ENCODE measurements at places on chromosomes 12 and 14.

GRCh38 chr12:77387214-77387613 lies 321.8 kb upstream of the E2F7 start:
- DNase-seq = no peak

- no peak for DNase-seq
These were observed 42.3 kb downstream of the ARMH4 start for GRCh38 chr14:58109744-58110143.

DNA sequence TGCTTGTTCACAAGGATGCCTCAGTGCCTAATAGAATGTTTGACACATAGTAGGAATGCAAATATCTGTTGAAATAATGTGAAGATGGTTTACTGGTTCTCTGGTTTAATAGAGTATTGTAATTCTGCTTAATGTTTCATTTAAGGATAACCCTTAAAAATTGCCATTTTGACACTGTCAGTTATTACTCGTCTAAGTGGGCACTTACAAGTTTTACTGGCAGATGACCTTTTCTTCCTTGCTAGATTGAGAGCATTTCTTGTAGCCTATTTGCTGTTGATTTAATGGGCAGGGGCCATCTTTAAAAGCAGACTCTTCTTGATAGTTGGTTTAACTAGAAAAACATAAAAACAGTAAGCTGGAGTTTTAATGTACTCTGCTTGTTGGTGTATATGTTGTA lies 1.9 kb downstream of the TMEM263 start:
- DNase-seq = no peak

- no peak for DNase-seq
These were observed 36.5 kb downstream of the TDP1 start for GRCh38 chr14:89992273-89992672.

- no peak for DNase-seq
These were observed 170.7 kb upstream of the E2F7 start for GRCh38 chr12:77236066-77236465.

DNA sequence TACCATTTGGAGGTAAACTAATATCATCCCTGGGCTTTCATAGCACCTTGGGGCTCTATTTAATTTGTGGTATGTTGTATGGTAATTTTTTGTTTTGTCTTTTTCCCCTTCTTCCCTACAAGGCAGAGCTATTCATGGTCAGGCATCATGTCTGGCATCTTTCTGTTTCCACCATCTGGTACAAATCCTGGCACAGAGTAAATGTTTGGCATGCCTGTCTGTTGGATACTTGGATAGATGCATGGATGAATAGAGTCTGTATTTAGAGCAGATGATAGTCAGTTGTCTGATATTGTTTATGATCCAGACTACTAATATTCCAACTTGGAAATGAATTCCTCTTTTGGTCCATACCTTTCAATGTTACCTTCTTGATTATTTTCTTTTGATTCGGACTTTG lies 139.8 kb downstream of the NEDD1 start:
- no peak for DNase-seq

- no peak for DNase-seq
These were observed 57.6 kb upstream of the CORO1C start for GRCh38 chr12:108788911-108789310.

Measured in uterus (tissue), 4 donors.